NCI-H1694 treated with DMSO at 0.1 percent for 48 hours (cell line): ENCODE measurements at places on chromosomes 11 and 22.

GRCh38 chr22:37080438-37080837, 28.9 kb downstream of the KCTD17 start:
- DNase-seq = no peak

DNA sequence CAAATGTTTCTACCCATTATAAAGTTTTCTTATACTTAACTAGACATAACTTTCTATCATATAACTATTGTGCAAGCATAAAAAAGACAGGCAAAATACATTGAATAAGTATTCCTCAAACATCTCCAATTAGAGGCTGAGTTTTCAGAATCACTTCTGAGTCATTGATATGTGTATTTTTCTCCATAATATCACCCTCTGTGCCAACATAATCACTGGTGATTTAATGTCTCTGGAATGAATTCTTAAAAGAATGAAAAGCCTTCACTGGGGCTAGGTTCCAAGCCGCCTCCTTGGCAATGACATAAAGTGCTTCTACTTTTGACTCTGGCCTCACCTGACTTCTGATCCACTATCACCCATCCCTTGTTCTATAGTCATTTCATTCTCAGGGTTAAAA, 197.0 kb upstream of the E2F8 start:
- no peak for DNase-seq

DNA sequence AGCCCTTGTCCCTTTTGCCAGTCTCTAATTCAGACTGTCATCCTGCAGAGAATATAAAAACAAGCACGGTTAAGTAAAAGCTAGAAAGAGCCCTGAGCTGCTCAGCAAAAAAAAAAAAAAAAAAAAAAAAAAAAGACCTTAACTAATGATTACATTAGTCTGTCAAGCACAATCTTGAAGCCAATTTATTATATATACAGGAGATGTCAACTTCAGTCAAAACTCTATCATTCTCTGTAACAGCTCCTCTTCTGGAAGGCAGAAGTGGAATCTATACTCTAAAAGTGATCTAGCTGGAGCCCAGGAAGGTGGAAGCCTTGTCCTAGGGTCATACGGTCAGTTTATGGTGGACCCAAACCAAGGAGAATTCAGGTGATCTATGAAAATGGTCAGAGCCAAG, 55.2 kb upstream of the UBASH3B start:
- DNase-seq = no peak

GRCh38 chr11:11580841-11581411, 40.9 kb downstream of the GALNT18 start:
- DNase-seq = peak; percentile 14

DNA sequence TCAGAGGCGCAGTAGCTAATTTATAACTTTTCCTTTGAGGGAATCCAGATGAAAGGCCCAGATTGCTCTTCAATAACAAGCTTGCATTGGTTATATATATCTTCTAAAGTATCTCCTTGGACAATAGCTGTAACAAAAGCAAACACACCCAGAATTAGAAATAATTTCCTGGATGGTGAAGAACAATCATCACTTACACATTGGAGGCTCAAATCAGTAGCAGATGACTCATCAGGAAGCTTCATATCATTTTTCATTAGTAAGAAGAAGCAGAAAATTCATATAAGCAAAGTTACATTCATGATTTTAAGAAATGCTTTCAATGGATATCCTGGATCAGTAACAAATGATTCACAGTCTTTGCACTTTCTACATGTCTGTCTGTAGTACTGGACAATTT, 173.6 kb upstream of the CCDC90B start:
- DNase-seq = no peak

DNA sequence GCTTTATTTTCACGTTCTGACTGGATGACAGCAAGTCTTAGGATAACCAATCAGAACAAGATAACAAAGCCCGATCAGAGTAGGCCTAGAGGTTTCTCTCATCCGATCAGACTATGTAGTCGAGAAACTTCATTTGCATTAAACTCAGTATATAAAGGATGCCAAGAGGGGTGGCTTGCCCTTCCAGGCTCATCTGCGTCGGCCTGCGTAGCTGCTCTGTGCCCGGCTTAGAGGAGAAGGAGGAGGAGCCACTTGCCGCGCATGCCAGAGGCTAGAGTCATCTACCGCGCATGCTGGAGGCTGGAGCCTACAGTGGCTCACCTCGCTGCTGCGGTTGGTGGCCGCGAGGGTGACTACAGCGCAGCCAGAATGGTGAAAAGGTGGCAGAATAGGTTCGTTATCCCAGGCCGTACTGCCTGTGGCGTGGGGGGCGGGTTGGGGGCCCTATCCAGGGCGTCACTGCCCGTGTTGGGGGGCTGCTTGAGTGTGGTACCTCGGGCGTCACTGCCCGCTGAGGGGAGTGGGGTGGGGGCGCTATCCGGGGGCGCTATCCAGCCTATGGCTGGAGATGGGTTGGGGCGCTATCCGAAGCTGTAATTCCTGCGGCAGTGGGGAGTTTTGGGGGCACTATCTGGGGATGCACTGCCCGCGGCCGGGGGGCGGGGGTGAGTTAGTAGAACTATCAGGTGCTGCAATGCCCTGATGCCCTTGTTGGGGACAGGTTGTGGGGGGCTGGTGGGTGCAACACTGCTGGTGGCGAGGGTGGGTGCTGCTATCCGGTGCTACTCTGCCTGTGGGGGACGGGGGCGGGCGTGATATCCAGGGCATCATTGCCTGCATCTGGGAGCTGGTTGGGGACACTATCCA, at the start of gene RFPL2:
Gene RFPL2, minus strand, starts transcription at position 218 of the 867 bp plus-strand sequence. CDS start 2,622 bp downstream, outside the sequence.
- peak; percentile 93 for DNase-seq

GRCh38 chr22:22932512-22932941, 44.9 kb downstream of the IGLL5 start:
- no peak for DNase-seq

DNA sequence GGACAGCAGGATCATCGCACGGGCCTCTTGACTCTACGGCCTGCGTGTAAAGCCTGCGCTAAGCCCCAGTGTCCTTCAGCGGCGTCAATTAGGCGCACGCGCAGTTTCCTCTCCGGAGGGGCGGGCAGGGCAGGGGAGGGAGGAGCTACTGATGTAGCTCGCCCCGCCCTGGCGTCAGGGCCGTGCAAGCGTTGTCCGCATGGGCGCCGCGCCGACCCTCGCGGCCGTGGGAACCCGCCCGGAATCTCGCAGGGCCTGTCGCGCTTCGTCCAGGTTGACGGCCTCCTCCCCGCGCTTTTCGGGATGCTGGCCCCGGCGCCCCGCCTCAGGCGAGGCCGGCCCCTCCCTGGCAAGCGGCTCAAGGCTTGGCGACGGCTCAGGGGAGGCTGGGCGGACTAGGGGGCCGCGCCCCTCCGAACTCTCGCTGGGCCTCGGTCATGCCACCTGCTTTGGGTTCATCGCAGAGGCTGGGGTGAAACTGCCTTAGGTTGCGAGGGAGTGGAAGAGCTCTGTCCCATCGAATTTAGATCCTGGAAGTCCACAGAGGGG, 61.1 kb downstream of the ST3GAL4 start:
- DNase-seq = no peak

- no peak for DNase-seq
These were observed 108.5 kb downstream of the CSNK2A3 start for GRCh38 chr11:11244470-11245080.

DNA sequence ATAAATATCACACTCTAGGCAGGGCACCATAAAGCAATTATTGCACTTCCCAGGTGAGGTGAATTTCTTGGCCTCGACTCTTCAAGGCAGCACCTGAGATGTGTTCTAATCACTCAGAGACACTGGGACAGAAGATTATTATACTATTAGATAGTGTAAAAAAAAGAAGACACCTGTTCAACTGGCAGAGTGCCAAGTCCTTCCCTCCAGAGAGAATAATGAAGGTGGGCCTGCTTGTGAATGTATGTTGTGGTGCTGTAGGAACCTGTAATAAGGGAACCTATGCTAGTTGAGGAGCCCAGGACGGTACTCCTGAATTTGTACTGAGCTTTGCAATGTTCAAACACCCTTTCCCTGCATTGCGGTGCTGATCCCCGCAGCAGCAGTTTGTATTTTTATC, 107.5 kb downstream of the NXPE2 start:
- DNase-seq = no peak

DNA sequence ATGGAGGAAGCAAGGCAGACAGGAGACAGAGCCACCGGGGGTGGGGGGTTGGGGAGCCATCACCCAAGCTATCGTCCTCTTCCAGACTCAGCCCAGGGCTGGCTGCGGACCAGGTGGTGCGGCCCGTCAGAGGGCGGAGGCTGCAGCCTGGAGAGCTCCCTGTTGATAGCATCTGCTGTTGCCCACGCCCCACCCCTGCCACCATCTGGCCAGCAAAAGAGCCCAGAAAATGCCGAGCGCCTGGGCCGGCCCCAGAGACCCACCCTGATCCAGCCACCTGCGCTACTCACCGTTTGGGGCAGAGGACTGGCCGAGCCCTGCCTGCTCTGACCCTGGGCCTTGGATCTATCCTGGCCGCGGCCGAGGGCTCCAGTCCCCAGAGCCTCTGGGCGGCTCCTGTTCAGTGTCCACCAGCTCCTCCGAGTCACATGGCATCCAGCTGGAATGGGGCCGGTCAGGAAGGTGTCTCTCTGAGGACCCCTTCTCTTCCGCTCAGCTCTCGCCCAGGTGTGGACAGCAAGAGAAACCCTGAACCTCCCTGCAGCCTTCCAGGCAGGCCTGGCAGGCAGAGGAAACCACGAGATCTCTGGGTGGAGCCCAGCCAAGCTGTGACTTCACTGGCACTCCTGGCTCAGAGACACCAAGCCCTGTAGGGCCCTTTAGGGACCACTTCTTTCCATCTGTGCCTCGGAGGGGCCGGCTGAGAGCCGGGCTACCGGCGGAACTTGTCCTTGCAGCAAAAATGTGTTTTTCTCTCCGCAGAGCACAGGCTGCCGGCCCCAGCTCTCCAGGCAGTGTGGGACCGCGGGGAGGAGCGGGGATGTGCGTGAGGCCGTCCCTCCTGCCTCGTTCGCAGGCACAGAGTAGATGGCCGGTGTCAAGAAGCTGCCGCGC, at the start of gene MRGPRE:
Gene MRGPRE, minus strand, starts transcription at position 567 of the 894 bp plus-strand sequence. CDS start 3,618 bp downstream, outside the sequence.
- DNase-seq = peak; percentile 67

DNA sequence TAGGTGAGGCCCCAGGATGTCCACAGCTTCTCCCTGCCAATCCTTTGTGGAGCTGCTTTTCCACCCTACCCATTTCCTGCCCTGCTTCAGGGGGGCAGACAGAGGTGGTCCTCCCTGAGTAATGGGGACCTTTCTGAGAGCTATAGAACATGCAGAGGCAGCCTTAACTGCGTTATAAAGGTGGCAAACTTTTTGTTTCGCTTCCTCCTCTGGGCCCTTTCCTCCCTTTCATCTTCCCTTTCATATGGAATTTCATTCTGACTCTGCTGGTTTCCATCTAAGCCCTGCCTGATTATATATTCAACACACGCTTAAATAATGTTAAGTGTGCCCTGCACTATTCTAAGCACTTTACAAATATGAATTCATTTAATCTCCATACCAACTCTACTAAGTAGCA, 169.3 kb upstream of the E2F8 start:
- no peak for DNase-seq

- DNase-seq = no peak
These were observed 3.7 kb downstream of the RNH1 start for GRCh38 chr11:503179-503981.
